Ascending aorta (tissue), 2 donors: ENCODE measurements at places on chromosomes 6 and 20.

GRCh38 chr20:6426287-6426891 is 303.6 kb upstream of the FERMT1 start:
- DNase-seq = no peak
- no peak overlapping the region for H3K27ac ChIP-seq
- H3K27me3 ChIP-seq = no peaks in the 10 kb centered on the region
- no peak overlapping the region for H3K4me3 ChIP-seq
- no peaks in the 10 kb centered on the region for H3K36me3 ChIP-seq
- H3K4me1 ChIP-seq = no peaks in the 10 kb centered on the region

GRCh38 chr20:50498071-50498776 is 12.0 kb upstream of the PTPN1 start:
- H3K27ac ChIP-seq = no peak overlapping the region
- no peaks in the 10 kb centered on the region for H3K4me1 ChIP-seq
- no peak for DNase-seq
- no peaks in the 10 kb centered on the region for H3K36me3 ChIP-seq
- H3K4me3 ChIP-seq = no peak overlapping the region

- no peak for DNase-seq
- H3K4me3 ChIP-seq = no peak overlapping the region
- H3K27ac ChIP-seq = no peak overlapping the region
- no peaks in the 10 kb centered on the region for H3K4me1 ChIP-seq
These were observed 272.9 kb upstream of the FERMT1 start for GRCh38 chr20:6395695-6396094.

GRCh38 chr20:16711661-16712258 is 18.1 kb upstream of the SNRPB2 start:
- DNase-seq = no peak
- no peaks in the 10 kb centered on the region for H3K4me1 ChIP-seq
- H3K27ac ChIP-seq = no peak overlapping the region
- no peaks in the 10 kb centered on the region for H3K36me3 ChIP-seq
- H3K27me3 ChIP-seq = no peaks in the 10 kb centered on the region
- no peak overlapping the region for H3K4me3 ChIP-seq

DNA sequence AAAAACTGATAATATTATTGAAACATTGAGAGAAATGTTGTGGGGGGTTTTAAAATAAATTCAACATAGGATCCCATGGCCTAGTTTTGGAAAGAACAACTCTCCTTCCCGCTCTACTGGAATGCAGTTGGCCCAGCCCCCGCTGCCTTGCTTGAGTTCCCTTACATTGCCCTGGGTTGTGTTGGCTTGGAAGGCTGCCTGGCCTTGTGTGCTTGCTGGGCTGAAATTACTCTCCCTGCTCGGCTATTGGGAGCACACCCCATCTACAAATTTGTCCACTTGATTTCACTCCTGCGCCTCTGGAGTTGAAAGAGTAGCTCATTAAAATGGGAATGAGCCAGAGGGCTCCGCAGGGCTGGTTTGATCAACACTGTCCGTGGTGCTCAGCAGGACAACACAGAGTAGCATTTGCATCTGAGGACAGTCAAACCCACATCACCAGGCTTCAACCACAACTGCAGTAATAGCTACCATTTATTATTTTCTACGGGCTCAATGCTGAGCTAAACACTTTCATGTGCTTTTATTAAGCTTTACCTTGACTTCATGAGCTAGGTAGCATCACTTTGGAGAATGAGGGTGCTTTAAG is 35.2 kb downstream of the DOK5 start:
- H3K27ac ChIP-seq = no peak overlapping the region
- no peaks in the 10 kb centered on the region for H3K36me3 ChIP-seq
- no peak overlapping the region for H3K4me3 ChIP-seq
- DNase-seq = no peak

DNA sequence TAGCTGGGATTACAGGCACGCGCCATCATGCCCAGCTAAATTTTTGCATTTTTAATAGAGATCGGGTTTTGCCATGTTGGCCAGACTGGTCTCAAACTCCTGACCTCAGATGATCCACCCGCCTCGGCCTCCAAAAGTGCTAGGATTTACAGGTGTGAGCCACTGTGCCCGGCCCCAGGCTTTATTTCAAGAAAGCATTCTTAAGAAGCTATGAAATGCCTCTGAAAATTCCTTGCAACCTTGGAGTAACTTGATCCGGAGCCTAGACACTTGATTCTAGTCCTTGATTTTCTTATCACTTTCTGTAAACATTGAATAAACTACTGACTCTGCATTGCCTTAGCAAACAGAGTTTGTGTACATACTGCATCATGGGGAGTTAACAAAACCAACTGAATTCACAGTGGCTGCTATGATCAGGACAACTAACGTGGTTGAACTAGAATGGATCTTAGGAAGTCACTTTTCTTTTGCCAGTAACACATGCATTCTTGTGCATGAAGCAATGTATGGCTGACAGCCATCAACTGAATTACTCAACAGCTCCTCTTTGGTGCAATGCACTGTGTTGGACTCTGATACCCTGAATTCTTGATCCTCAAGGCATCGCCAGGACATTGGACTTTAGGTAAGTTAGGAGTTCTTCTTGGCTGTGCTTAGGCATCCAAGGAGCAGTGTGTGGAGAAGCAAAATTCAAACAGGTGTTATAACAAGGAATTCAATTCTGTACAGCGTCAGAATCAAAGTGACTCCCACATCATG is 102.8 kb upstream of the TMEM170B start:
- H3K36me3 ChIP-seq = no peaks in the 10 kb centered on the region
- peaks cover 12% of the 10 kb centered on the region for H3K4me1 ChIP-seq
- no peaks in the 10 kb centered on the region for H3K27me3 ChIP-seq
- H3K4me3 ChIP-seq = no peak overlapping the region
- H3K27ac ChIP-seq = peak overlapping the region; percentile 83

DNA sequence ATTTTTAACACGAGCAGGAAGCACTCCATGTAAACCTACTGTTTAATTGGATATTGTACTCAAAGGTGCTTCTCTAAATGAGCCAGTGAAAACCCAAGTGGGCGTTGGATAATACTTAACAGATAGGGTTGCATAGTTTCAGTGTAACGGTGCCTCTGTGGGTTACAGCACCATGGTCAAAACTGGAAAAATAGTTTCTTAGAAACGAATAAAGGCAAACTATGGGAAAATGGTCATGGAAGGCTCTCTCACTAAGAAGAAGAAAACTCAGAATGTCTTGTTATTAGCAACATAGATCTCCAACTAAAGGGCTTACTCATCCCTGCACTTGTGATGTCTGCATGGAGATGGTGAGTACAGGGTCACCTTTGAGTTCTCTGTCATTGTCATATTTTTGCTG is 59.1 kb upstream of the NEDD9 start:
- no peak overlapping the region for H3K4me3 ChIP-seq
- DNase-seq = no peak
- no peak overlapping the region for H3K27ac ChIP-seq
- H3K27me3 ChIP-seq = no peaks in the 10 kb centered on the region
- no peaks in the 10 kb centered on the region for H3K36me3 ChIP-seq

DNA sequence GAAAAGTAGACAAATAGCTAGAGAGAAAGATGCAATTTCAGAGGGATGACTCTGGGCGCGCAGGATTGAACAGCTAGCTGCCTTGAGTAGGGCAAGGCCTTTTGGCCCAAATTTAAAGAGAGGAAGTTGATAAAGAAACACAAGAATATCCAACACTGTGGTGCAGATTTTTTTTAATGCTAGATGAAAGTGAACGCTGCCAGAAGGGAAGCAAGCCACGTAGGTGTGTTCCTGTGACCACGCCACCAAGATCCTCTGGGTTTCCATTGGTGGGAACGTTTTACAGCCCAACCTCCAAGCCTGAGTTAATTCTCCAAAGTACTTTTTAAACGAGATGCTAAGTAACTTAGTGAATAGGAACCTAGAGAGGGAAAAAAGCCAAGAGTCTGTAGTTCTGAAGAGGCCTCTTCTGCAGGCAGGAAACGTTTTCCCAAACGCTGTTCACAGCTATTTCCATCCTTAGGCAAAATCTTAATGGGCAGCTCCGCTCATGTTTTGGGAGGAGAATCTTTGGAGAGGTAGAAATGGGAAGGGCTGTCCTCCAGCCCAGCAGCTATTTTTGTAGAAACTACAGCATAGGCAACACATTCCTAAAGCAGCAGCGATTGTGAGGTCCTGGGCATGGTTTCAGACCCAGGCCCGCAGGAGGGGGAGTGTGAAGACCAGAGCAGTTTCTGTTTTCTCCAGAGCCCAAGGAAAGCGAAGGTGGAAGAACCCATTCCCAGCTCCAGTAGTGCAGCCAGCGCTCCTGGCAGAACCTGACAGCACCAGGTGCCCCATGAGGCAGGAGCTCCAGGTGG is 8.2 kb downstream of the LY86 start:
- no peaks in the 10 kb centered on the region for H3K36me3 ChIP-seq
- no peaks in the 10 kb centered on the region for H3K27me3 ChIP-seq
- H3K4me1 ChIP-seq = no peaks in the 10 kb centered on the region
- DNase-seq = no peak

- no peaks in the 10 kb centered on the region for H3K27me3 ChIP-seq
- DNase-seq = no peak
- no peaks in the 10 kb centered on the region for H3K36me3 ChIP-seq
- H3K4me1 ChIP-seq = no peaks in the 10 kb centered on the region
These were observed 72.3 kb downstream of the VEGFA start for GRCh38 chr6:43842231-43842794.

DNA sequence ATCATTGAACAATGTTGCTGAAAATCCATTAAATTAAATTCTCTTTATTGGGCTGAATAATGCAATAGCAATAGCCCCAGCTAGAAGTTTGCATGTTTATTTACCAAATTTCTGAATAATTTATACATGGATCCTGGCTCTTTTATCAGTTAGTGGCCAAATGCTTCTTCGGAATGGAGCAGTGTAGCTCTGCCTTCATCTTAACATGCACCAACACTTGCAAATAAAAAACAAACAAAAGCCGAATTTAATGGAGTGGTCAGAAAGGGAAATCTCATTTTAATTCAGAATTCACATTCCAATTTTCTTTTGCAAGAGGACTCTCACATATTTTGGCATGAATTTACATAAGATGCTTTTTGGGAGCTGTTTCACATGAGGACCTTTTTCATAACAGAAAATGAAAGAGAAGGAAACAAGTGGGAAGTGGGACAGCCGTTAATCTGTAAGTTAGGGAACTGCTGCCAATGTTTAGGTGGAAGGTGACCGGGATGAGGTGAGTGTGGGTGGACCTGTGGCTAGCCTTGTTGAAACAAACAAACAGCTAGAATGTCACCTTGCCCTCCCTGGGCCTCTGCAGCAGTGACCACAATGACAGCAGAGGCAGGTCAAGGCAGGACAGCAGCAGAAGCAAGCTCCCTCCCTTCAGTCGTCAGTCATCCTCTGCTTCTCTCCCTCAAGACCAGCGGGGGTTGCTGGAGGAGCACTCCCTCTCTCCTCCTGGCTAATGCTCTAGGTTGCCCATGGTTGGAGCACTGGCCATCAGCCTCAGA is 73.2 kb downstream of the INSM1 start:
- H3K36me3 ChIP-seq = peaks cover 6% of the 10 kb centered on the region
- no peak overlapping the region for H3K4me3 ChIP-seq
- no peak overlapping the region for H3K27ac ChIP-seq
- H3K27me3 ChIP-seq = no peaks in the 10 kb centered on the region
- no peaks in the 10 kb centered on the region for H3K4me1 ChIP-seq

DNA sequence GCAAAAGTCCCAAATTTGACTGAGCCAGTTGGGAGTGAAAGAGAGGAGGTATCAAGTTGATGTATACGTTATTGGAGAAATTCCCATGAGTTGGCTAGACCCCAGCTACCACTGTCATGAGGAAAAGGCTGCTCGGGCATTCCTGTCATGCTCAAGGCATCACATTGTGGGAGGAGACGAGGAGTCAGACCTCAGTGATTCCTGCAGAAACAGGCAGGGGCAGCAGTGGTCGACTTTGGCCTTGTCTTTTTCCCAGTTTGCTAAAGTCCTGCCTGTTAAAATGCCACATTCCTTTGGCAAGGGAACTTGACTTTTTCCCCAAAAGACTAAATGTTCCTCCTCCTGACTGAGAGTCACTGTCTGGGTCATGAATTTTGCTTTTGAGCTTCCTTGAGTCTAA is 295.5 kb upstream of the HS3ST5 start:
- no peaks in the 10 kb centered on the region for H3K27me3 ChIP-seq
- H3K4me1 ChIP-seq = no peaks in the 10 kb centered on the region
- no peak overlapping the region for H3K27ac ChIP-seq

GRCh38 chr6:4125933-4126864 is 9.2 kb downstream of the ECI2 start:
- H3K4me1 ChIP-seq = no peaks in the 10 kb centered on the region
- no peak for DNase-seq
- H3K27ac ChIP-seq = peak overlapping the region; percentile 29
- peaks cover 59% of the 10 kb centered on the region for H3K36me3 ChIP-seq

- no peaks in the 10 kb centered on the region for H3K4me1 ChIP-seq
- H3K27ac ChIP-seq = no peak overlapping the region
- no peaks in the 10 kb centered on the region for H3K27me3 ChIP-seq
- H3K36me3 ChIP-seq = peaks cover 6% of the 10 kb centered on the region
- no peak overlapping the region for H3K4me3 ChIP-seq
These were observed 64.5 kb downstream of the TRMT11 start for GRCh38 chr6:126050795-126051194.

GRCh38 chr6:108995296-108995695 is 99.3 kb downstream of the SESN1 start:
- no peaks in the 10 kb centered on the region for H3K27me3 ChIP-seq
- H3K36me3 ChIP-seq = peaks cover 89% of the 10 kb centered on the region
- H3K4me1 ChIP-seq = no peaks in the 10 kb centered on the region
- DNase-seq = no peak
- no peak overlapping the region for H3K27ac ChIP-seq

DNA sequence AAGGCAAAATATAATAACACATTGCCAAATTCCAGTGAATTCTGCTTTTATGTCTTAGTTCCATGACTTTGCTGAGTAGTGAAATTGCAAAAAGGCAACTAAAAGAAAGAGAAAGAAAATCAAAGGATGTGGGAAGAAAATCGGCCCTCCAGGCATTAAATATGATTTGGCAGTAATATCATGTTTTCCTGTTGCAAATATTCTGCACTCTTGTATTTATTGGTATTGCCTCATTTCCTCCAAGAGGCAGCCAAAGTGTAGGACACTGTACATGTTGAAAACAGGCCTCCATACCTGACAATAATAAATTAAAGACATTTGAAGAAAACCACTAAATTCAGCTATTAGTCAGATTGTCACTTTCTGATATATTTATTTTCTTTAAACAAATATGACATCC is 460.0 kb upstream of the NOX3 start:
- H3K36me3 ChIP-seq = no peaks in the 10 kb centered on the region
- H3K27ac ChIP-seq = no peak overlapping the region
- H3K4me1 ChIP-seq = no peaks in the 10 kb centered on the region
- no peak for DNase-seq
- H3K27me3 ChIP-seq = no peaks in the 10 kb centered on the region

DNA sequence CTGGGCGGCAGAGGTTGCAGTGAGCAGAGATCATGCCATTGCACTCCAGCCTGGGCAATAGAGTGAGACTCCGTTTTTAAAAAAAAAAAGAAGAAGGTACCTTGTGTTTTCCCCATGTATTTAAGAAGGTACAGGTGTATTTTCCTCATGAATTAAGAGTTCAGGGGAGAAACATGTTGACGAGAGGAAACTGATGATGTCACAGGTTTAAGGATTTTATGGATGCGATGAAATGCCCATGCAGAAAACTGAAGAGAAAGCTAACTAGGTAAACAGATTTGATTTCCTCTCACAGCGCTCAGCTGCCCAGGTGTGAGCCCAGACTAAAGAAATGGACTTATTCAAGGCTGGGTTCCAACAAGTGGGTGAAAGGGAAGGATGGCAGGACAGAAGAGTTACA is 38.4 kb upstream of the SOX4 start:
- DNase-seq = no peak
- H3K27ac ChIP-seq = no peak overlapping the region
- no peaks in the 10 kb centered on the region for H3K27me3 ChIP-seq
- no peak overlapping the region for H3K4me3 ChIP-seq
